ENCODE measurements at places on chromosomes 13 and 19.

DNA sequence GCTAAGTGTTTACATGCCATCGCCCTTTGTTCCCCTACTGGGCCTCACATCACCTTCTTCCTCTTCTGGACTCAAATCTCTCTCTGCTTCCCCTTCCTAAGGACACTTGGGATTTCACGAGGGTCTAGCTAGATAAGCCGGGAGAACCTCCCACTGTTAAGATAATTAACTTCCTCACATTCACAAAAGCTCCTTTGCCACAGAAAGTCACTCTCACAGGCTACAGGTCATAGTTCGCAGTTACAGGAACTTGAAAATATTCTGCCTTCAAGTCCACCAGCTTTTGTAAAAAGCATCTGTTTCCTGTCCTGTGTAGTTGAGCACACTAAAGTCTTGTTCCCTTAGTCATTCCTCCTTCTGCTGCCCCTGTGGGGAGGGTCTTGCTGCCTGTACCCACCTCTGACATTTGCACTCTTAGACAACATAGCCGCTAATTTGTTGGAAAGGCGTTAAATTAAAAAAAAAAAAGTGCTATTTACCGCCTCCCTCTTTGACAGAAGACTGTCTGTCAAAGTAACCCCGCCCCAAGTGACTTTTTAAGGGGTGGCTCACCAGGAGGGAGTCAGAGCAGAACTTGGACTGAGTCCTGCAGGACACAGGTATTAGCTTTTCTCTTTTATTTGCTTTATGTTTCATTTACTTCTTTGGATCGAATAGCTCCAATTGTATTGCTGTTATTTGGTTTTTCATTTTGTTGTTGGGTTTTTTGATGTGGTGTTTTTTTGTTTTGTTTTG is 26.8 kb upstream of the CEACAM21 start:
- no peak overlapping the region for H3K4me3 ChIP-seq
- H3K27ac ChIP-seq: no peak overlapping the region
- no peaks in the 10 kb centered on the region for H3K36me3 ChIP-seq
- peaks cover 2% of the 10 kb centered on the region for H3K27me3 ChIP-seq
- no peak for DNase-seq

- H3K36me3 ChIP-seq: no peaks in the 10 kb centered on the region
- no peak overlapping the region for H3K27ac ChIP-seq
- H3K27me3 ChIP-seq: no peaks in the 10 kb centered on the region
- H3K4me1 ChIP-seq: no peaks in the 10 kb centered on the region
- H3K4me3 ChIP-seq: no peak overlapping the region
Measured at GRCh38 chr13:48165063-48165462, 67.9 kb upstream of the ITM2B start.

- DNase-seq: no peak
- H3K36me3 ChIP-seq: no peaks in the 10 kb centered on the region
- H3K4me1 ChIP-seq: no peaks in the 10 kb centered on the region
- no peak overlapping the region for H3K27ac ChIP-seq
- H3K4me3 ChIP-seq: no peak overlapping the region
- H3K27me3 ChIP-seq: no peaks in the 10 kb centered on the region
Measured at GRCh38 chr13:32989942-32990341, 26.3 kb upstream of the KL start.

- DNase-seq: no peak
- no peaks in the 10 kb centered on the region for H3K36me3 ChIP-seq
- H3K4me1 ChIP-seq: no peaks in the 10 kb centered on the region
Measured at GRCh38 chr19:39084732-39085080, 538 bp downstream of the ACP7 start.

DNA sequence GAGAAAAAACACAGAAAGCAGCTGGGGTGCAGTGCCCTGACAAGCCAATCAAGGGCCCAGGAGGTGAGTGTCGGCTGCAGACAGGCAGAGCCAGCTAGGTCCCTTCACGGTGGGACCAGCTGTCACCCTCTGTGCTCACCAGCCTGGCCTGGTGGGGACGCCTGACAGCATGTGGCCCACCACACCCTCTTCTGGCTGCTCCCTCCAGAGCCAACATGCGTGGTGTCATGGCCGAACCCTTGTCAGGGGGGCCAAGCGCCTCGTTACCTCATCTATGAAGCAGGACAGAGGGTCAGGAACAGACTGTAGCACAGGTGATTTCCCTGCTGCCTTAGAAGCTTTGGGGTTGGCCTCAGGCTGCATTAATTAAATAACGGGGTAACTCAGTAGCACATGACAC is 40.0 kb upstream of the ISYNA1 start:
- H3K4me3 ChIP-seq: no peak overlapping the region
- no peak for DNase-seq
- H3K4me1 ChIP-seq: no peaks in the 10 kb centered on the region
- no peak overlapping the region for H3K27ac ChIP-seq
- H3K36me3 ChIP-seq: no peaks in the 10 kb centered on the region

- H3K4me3 ChIP-seq: no peak overlapping the region
- H3K27me3 ChIP-seq: no peaks in the 10 kb centered on the region
- H3K4me1 ChIP-seq: no peaks in the 10 kb centered on the region
- no peak for DNase-seq
- no peak overlapping the region for H3K27ac ChIP-seq
- H3K36me3 ChIP-seq: no peaks in the 10 kb centered on the region
Measured at GRCh38 chr19:1158885-1159448, 15.1 kb downstream of the SBNO2 start.

DNA sequence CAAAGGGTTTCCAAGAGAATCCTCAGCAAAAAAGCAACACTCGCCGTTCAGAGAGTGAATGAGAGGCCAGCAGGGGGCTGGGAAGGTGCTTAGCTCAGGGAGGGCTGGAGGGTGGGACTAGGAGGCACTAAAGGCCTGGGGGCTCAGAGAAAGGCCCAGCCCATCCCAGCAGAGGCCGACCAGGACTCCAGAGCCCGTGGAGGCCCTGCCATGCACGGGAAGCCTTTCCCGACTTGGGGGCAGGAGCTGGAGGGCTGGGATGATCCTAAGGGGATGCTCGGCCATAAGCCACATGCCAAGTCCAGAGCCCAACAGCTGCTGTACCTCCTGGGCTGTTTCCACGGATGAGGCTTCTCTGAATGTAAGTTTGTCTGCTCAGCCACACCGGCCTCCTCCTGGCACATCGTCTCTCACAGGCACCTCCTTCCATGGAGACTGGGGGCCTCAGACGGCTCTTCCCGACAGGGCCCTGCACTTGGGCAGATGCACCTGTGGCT is 19.5 kb downstream of the RASA3 start:
- H3K36me3 ChIP-seq: no peaks in the 10 kb centered on the region
- H3K4me3 ChIP-seq: no peak overlapping the region
- no peaks in the 10 kb centered on the region for H3K27me3 ChIP-seq
- DNase-seq: peak; percentile 36
- H3K27ac ChIP-seq: no peak overlapping the region
- no peaks in the 10 kb centered on the region for H3K4me1 ChIP-seq

GRCh38 chr19:32901504-32902161 is 32.1 kb upstream of the SLC7A9 start:
- no peaks in the 10 kb centered on the region for H3K4me1 ChIP-seq
- no peak overlapping the region for H3K27ac ChIP-seq
- peaks cover 6% of the 10 kb centered on the region for H3K36me3 ChIP-seq
- no peak overlapping the region for H3K4me3 ChIP-seq
- DNase-seq: no peak

DNA sequence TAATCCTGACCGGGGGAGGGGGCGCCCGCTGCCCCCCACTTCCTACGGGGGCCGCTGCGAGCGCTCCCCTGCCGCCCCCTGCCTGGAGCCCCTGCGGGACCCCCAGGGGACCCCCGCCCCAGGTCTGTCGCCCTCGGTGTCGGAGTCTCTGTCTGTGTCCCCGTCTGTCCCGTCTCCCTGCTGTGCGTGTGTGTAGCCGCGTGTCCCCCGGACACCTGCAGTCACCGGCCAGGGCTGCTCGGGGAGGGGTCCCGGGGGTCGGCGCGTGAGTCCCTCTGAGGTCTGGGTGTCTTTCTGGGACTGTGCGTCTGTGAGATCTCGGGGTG is 7.7 kb upstream of the NFIC start:
- DNase-seq: no peak
- H3K36me3 ChIP-seq: no peaks in the 10 kb centered on the region
- H3K27me3 ChIP-seq: no peaks in the 10 kb centered on the region
- no peaks in the 10 kb centered on the region for H3K4me1 ChIP-seq

DNA sequence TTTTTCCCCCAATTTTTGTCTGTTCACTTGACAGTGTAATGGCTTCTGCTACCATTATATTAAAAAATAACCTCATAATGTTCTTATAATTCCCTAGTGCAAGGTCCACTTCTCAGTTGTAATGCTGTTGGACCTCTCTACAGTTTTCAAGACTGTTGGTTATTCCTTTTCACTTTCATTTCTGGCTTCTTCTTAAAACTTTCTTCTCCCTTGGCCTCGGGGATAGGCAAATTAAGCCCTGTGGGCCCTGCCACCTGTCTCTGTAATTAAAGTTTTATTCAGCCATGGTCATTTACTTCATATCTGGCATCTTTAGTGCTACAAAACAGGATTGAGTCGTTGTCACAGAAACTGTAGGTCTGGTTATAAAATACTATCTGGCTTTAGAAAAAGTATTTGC is 313.5 kb downstream of the KLF12 start:
- DNase-seq: no peak
- no peaks in the 10 kb centered on the region for H3K4me1 ChIP-seq
- H3K27me3 ChIP-seq: no peaks in the 10 kb centered on the region
- no peak overlapping the region for H3K27ac ChIP-seq
- no peaks in the 10 kb centered on the region for H3K36me3 ChIP-seq

- H3K27ac ChIP-seq: peak overlapping the region; percentile 74
- no peaks in the 10 kb centered on the region for H3K27me3 ChIP-seq
- peaks cover 11% of the 10 kb centered on the region for H3K4me1 ChIP-seq
- no peak overlapping the region for H3K4me3 ChIP-seq
- no peaks in the 10 kb centered on the region for H3K36me3 ChIP-seq
- DNase-seq: peak; percentile 79
Measured at GRCh38 chr19:6068711-6069110, 41.6 kb downstream of the RFX2 start.

DNA sequence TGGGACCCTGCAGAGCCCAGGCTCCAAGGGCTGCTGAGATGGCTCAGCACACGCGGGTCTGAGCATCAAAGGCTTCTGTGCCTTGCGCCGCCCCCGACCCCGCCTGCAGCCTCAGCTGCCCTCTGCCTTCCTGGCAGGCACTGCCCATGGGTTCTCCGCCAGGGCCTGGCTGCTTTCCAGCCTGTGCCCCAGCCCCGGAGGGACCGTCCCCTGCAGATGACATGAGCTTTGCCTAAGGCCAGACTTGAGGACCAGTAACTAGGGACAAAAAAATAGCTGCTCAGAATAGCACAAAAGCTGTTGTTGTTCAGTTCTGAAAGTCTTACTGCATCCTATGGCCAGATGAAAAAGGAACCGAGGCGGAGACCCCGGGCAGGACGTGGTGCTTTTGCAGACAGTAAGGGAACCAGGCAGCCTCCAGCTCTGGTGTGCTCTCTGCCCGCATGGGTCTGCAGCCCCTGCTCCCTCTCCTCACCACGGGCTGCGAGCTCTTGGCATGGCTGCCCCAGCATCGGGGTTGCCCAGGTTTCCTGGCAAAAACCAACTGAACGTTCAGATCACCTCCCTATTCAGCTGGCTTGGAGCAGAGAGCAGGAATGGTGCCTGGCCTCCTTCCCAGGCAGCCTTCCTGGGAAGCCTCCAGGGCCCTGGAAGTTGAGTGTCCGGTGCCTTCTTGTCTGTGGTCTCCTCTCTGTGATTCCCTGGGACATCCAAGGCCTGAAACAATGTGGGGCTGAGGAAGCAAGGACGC is 12.5 kb upstream of the CFAP97D2 start:
- peak; percentile 82 for DNase-seq
- H3K4me3 ChIP-seq: no peak overlapping the region
- H3K27me3 ChIP-seq: no peaks in the 10 kb centered on the region
- H3K27ac ChIP-seq: no peak overlapping the region

GRCh38 chr13:21672287-21672680 is 1.4 kb downstream of the FGF9 start:
- no peak overlapping the region for H3K27ac ChIP-seq
- no peaks in the 10 kb centered on the region for H3K36me3 ChIP-seq
- DNase-seq: no peak
- H3K4me1 ChIP-seq: no peaks in the 10 kb centered on the region
- no peak overlapping the region for H3K4me3 ChIP-seq

DNA sequence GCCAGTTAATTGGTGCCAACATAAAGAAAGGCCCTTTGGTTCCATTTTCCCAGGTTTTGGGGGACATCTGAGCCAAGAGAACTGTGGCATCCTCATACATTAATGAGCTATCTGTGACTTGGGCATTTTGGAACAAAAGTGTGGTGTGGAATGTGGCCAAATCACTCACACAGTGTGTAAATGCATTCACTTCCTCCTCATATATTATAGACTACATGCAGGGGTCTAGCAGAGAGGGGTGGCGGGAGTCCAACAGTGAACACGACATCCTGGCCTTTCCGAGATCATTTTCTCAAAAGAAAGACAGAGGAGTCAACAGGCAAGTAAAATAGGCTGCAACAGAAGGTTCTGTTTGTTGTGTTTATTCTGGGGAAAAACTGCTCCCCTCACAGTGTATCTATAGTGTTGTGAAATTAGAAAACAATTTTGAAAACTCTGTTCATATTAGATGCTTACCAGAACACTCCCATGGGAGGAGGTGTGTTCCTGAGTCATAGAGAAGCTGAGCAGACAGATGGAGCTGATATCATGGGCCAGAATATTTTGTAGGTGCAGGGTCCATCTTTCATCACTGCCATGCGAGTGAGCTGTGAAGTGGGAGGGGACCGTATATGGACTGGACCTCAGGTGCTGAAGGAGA is 36.9 kb downstream of the PABPC3 start:
- no peaks in the 10 kb centered on the region for H3K27me3 ChIP-seq
- no peak overlapping the region for H3K4me3 ChIP-seq
- H3K36me3 ChIP-seq: no peaks in the 10 kb centered on the region

DNA sequence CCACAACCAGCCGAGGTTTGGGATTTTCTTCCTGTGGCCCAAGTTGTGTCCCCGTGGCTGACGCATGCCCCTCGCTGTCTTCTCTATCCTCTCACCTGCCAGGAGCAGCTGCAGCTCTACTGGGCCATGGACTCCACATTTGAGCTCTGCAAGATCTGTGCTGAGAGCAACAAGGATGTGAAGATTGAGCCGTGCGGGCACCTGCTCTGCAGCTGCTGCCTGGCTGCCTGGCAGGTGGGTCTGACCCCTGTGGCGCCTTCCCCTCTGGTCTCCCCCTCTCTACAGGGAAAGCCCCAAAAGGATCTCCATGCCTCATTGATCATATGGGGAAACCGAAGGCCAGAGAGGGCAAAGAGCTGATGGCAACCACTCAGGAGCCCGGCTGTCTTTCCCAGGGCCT is 14.6 kb downstream of the CBLC start:
- no peak overlapping the region for H3K4me3 ChIP-seq
- H3K36me3 ChIP-seq: no peaks in the 10 kb centered on the region
- no peak overlapping the region for H3K27ac ChIP-seq
- H3K27me3 ChIP-seq: no peaks in the 10 kb centered on the region
- no peak for DNase-seq

- no peaks in the 10 kb centered on the region for H3K27me3 ChIP-seq
- DNase-seq: no peak
- no peaks in the 10 kb centered on the region for H3K36me3 ChIP-seq
Measured at GRCh38 chr13:91154558-91155353, 192.7 kb upstream of the MIR17HG start.

DNA sequence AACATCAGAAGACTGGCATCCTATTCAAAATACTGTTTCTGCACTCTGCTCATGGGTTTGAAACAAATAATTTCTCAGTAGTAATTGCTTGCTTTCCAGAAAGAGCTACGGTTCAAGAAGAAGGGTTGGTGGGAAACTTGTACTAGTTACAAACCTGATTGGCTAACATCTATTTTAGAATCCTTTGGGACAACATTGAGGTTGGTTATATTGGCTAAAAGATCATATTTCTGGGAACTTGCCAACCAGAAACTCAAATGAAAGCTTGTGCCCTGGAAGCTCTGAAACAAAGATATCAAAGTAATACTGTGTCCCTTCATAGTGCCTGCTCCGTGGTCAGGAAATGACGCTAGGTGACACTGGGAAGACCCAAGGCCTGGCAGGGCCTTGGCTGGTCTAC is 141.7 kb downstream of the LACC1 start:
- H3K27ac ChIP-seq: no peak overlapping the region
- H3K36me3 ChIP-seq: peaks cover 2% of the 10 kb centered on the region
- no peaks in the 10 kb centered on the region for H3K4me1 ChIP-seq
- DNase-seq: no peak
- no peaks in the 10 kb centered on the region for H3K27me3 ChIP-seq

Data from aorta (tissue), 5 donors.